ENCODE measurements at places on chromosomes 2 and 18.

- no peak for DNase-seq
Observed at GRCh38 chr2:9196637-9197036, 10.0 kb upstream of the ASAP2 start.

- DNase-seq = no peak
Observed at GRCh38 chr2:26039603-26040323, 5.9 kb downstream of the RAB10 start.

DNA sequence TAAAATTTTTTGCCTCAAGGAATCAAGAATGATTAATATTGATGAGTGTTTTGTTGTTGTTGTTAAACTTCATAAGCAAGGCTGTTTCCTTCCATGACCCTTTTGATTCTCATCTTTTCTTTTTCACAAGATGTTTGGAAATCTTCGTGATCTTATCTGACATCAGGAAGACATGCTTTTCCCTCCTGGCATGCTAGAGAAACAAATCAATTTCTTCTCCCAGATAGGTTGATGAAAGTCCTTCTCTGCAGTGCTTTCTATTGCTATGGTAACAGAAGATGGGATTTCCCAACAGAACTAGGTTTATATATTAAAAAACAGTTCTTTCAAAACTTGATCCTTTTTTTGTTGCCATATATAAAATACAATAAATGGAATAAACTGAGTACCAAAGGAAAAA, 85.2 kb downstream of the EML6 start:
- no peak for DNase-seq

GRCh38 chr18:77079954-77080682, 52.5 kb downstream of the MBP start:
- no peak for DNase-seq

GRCh38 chr18:7164323-7165004, 46.9 kb upstream of the LAMA1 start:
- no peak for DNase-seq

DNA sequence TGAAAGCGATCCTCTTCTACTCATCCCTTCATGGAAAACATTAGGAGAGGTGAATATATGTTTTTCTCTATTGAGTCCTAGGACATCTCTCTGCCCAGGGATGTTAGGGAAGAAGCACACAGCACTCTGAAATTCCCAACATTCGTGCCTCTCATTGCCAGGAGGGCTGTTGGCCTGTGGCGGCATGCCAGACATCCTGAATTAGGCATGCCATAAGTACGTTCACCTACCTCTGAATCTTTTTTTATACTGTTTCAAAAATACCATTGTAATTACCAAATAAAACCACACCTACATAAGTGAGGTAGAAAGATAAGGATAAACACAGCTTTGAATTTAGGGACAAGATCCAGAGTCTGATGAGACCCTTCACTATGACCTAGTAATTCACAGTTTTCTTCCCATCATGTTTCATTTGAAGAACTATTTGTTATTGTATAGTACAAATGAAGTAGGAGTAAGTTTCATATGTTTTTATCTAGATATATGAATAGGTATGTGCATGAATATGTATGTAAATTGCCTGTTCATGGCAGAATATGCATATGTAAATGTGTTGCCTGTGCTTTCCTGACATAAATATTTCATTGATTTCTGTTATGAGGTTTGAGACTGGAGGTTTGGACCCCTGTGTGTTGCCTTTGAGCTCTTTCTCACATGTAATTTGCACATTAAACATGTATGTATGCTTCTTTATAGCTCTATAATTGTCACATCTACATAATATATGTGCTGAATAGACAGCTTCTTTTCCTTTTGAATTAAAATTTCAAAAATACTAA, 66.6 kb upstream of the STAM2 start:
- no peak for DNase-seq
